Vagina (tissue), 2 donors: ENCODE measurements at places on chromosomes 5 and 9. TPM values are rescaled to one million over a fixed set of nuclear protein-coding genes. Genes with fewer than 3 reads are reported as not detected.

DNA sequence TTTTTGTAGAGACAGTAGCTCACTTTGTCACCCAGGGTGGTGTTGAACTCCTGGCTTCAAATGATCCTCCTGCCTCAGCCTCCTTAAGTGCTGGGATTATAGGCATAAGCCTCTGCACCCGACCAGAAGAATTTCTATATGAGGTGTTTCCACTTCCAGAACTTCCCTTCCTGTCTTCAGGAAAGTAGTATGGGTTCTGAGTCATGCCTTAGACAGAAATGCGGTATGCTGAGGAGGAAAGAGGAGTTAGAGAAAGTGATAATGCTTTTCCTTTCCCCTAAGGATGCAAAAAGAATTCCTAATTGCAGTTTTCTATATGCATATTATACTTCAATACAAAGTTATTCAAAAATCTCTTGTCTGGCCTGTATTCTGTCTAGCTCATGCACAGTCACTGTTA lies 16.4 kb upstream of the ADAMTSL1 start:
- peaks cover 16% of the 10 kb centered on the region for H3K4me1 ChIP-seq
- H3K36me3 ChIP-seq = no peaks in the 10 kb centered on the region
- H3K27ac ChIP-seq = no peak overlapping the region
- H3K27me3 ChIP-seq = no peaks in the 10 kb centered on the region

The PRDM9 gene
- total RNA-seq = not detected

DNA sequence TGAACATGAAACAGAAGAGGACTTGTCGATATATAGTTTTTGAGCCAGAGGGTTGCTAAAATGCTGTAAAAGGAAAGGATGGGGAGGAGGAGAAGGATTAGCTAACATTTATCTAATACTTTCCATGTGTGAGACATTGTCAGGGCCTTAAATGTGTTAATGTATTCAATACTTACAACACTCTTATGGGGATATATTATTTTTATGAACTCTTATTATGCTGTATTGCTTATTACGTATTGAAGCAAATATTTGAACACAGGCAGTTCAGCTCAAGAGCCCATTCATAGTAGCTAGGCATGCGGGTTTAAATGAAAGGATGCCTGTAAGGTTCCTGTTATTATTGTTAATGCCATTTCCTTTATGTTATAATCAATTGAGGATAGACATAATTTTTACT lies 391.5 kb downstream of the CCDC171 start:
- DNase-seq = no peak
- H3K36me3 ChIP-seq = no peaks in the 10 kb centered on the region
- H3K4me1 ChIP-seq = no peaks in the 10 kb centered on the region
- no peak overlapping the region for H3K27ac ChIP-seq

The SPATA24 gene
- total RNA-seq = 12.3 TPM

The STKLD1 gene
- not detected for total RNA-seq

DNA sequence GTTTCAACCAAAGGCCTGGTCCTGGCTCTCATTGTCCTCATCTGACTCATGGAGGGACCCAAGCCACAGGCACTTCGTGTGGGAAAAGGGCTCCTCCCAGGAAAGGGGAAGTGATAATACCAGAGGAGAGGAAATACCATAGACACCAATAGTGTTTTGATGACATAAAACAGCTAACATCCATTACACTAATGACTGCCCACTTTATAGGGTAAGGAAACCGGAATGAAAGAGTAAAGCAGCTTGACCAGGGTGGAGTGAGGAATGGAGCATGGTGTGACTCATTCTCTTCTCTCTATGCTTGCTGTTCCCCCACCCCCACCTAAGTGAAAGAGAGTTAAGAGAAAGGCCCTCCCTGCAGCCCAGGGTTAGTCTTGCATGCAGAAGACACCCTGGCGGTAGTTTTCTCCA lies 67.4 kb upstream of the HRH2 start:
- H3K36me3 ChIP-seq = no peaks in the 10 kb centered on the region
- H3K4me3 ChIP-seq = no peak overlapping the region
- DNase-seq = no peak
- H3K27me3 ChIP-seq = no peaks in the 10 kb centered on the region
- no peaks in the 10 kb centered on the region for H3K4me1 ChIP-seq

DNA sequence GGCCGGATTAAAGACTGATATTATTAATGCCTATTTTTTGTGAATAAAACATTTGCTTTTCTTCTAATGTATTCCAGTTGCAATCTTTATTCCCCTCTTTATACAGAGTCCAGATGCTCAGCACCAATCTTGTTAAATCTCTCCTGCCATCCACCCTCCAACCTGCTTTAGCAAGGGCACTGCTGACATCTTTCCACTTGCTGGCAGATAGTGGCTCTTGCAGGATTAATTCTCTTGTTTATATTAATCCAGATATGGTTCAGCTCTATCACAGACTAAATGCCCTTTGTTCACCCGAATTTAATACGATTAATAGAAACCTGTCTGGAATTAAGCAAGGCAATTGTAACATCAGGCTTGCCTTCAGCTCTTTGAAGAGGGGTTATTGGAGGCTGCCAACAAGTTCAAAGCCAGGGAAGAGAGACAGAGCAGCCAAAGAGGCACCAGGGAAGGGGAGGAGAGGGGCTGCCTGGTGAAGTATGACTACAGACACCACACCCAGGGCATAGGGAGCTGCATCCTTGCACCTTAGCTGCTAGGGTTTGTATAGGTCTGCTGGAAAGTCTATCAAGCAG lies 236.2 kb downstream of the SAXO1 start:
- no peak for DNase-seq
- H3K27ac ChIP-seq = no peak overlapping the region
- no peaks in the 10 kb centered on the region for H3K4me1 ChIP-seq
- H3K4me3 ChIP-seq = no peak overlapping the region
- H3K36me3 ChIP-seq = no peaks in the 10 kb centered on the region

The SPATA6L gene
- 3.9 TPM for total RNA-seq

DNA sequence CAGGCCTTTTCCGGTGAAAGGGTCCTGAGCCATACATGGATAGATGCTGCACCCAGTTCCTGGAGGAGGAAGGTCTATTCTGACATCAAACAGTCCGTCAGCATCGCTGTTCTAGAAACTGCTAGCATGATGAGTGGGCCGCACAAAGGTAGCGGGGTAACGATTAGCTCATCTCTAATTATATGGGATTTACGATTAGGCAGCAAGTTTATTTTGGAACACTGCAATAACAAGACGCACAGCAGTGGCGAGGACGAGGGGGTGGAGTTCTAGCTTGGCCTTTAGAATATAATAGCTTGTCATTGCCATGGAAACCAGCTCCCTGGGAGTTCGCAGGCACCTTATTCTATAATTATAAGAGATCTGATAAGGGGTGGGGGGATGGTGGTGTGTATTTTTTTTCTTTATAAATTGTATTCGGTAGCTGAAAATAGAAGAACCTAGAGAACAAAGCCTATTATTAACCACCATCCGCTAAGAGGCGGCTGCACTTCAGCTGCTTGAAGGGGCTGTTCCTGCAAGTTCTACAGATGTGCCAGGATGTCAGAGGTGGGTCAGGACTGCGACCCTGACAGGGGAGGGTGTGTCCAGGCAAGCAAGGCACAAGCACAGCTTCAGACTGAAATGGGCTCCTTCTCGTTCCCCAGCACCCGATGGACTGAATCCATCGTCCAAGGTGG lies 311.0 kb downstream of the AGTPBP1 start:
- no peak for DNase-seq
- H3K27me3 ChIP-seq = no peaks in the 10 kb centered on the region
- no peak overlapping the region for H3K27ac ChIP-seq
- H3K4me1 ChIP-seq = peaks cover 25% of the 10 kb centered on the region

GRCh38 chr9:108057421-108058134 lies 568.0 kb upstream of the KLF4 start:
- H3K36me3 ChIP-seq = no peaks in the 10 kb centered on the region
- H3K4me3 ChIP-seq = no peak overlapping the region
- no peak for DNase-seq

The SLC6A3 gene
- 0.49 TPM for total RNA-seq

The MRPS27 gene
- 44.9 TPM for total RNA-seq

- H3K27ac ChIP-seq = peak overlapping the region; percentile 52
- no peaks in the 10 kb centered on the region for H3K27me3 ChIP-seq
- peaks cover 10% of the 10 kb centered on the region for H3K4me1 ChIP-seq
Measured at GRCh38 chr5:67363963-67364362, 167.4 kb upstream of the CD180 start.

- no peak for DNase-seq
- peak within 1 kb of the TSS; percentile 71 for H3K27ac ChIP-seq
- peak within 1 kb of the TSS; percentile 97 for H3K4me3 ChIP-seq
- H3K4me1 ChIP-seq = peaks cover 30% of the 10 kb centered on the region
- H3K36me3 ChIP-seq = peaks cover 37% of the 10 kb centered on the region
Measured at GRCh38 chr5:177592010-177592834, at the start of gene TMED9. Gene TMED9 (plus strand): TSS chr5:177592203. CDS start chr5:177592215, 12 bp downstream.

- H3K36me3 ChIP-seq = no peaks in the 10 kb centered on the region
- H3K4me3 ChIP-seq = no peak overlapping the region
- no peak for DNase-seq
Measured at GRCh38 chr5:10886497-10886896, 125.5 kb upstream of the DAP start.

DNA sequence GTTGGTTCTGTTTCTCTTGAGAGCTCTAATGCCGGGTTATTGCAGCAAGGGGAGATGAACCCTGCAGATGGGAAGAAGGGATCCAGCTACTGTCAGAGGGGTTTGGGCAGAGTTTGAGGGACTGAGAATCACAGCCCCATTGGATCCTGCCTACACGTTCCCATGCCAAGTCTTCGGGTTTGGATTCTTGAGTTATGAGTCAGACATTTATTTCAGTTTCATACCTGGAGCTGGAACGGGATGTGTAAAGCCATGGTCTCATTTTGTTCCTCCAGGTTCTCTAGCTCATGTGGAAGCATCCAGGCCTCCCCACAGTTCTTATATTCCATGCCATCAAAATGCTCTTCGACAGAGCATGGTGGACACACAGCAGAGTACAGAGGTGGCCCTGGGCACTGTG lies 275.4 kb upstream of the IRX4 start:
- no peaks in the 10 kb centered on the region for H3K4me1 ChIP-seq
- DNase-seq = no peak
- no peaks in the 10 kb centered on the region for H3K36me3 ChIP-seq
- H3K27me3 ChIP-seq = no peaks in the 10 kb centered on the region
- no peak overlapping the region for H3K27ac ChIP-seq

- peaks cover 38% of the 10 kb centered on the region for H3K4me1 ChIP-seq
- H3K4me3 ChIP-seq = no peak overlapping the region
- DNase-seq = no peak
- no peak overlapping the region for H3K27ac ChIP-seq
- no peaks in the 10 kb centered on the region for H3K36me3 ChIP-seq
Measured at GRCh38 chr9:98881836-98882568, 61.7 kb upstream of the COL15A1 start.

The MEIKIN gene
- total RNA-seq = not detected

GRCh38 chr9:22124263-22125011 lies 115.3 kb upstream of the CDKN2B start:
- H3K27me3 ChIP-seq = no peaks in the 10 kb centered on the region
- no peak for DNase-seq
- no peak overlapping the region for H3K4me3 ChIP-seq

DNA sequence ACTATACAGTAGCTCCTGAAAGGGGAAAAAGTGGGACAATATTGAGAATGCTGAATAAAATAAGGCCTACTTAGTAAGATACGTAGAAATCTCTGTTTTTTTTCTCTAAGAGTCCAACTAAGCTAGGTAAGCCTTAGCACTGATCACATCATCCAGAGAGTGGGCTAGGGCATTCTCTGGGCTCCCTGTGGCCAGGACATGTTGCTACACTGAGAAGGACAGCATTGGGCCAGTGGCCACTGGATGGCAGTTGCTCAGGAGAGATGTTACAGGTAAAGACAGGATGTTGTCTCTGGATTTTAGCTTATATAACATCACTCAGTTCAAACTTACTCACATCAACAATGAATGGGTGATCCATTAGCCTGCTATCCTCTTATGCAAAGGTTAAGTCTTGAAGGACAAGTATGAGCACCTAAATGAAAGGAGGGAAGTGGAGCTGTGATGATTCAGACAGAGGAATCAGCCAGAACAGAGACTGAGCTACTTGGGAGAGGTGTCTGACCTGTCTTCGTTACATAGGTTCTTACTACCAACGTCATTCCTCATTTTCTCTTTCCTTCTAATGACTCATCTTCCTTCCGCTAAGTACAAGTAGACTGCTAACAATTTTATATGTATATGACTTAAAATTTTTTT lies 226.6 kb upstream of the ADCY2 start:
- H3K4me3 ChIP-seq = no peak overlapping the region
- no peaks in the 10 kb centered on the region for H3K36me3 ChIP-seq
- no peak for DNase-seq
- no peak overlapping the region for H3K27ac ChIP-seq
- H3K27me3 ChIP-seq = no peaks in the 10 kb centered on the region

GRCh38 chr5:139682016-139682975 lies 34.1 kb downstream of the CXXC5 start:
- peaks cover 20% of the 10 kb centered on the region for H3K4me1 ChIP-seq
- H3K27ac ChIP-seq = no peak overlapping the region
- DNase-seq = no peak
- H3K4me3 ChIP-seq = no peak overlapping the region
- peaks cover 14% of the 10 kb centered on the region for H3K36me3 ChIP-seq

DNA sequence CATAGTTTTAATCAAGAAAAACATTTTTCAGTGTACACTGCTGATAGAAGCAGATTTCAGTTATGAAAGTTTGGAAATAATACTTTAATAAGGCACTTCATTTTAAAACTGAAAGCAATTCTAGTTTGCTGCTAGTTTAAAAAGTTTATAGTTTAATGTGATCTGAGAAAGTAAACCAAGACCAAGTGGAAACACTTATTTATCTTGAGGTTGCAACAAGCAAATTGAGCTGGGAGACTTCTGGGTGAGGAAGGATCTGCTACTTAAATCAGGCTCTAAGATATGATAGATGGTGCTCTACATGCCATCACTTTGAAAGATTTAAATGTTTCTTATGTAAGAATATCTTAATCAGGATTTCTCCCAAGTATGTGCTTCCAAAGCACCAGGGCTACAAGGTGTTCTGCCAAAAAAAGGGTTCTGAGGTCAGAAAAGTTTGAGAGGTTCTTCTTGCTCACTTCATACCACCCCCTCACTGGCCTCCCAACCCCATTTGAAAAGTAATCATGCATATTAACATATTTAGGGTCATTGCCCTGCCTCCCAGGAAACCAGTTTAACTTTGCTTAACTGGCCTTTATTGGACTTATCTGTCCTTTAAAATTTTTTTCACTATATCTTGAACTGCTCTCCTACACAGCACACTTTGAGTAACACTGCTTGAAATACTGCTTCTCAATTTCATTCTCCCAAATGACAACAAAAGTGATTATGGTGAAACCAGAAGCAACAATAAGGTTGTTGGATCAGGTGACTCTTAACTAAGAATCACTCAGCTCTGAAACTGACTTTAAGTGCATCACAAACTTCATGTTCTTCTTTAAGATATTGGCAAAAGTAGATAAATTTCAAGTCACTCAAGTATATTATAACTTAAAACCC lies 15.5 kb downstream of the SLC44A1 start:
- H3K4me1 ChIP-seq = peaks cover 47% of the 10 kb centered on the region
- H3K36me3 ChIP-seq = no peaks in the 10 kb centered on the region
- no peaks in the 10 kb centered on the region for H3K27me3 ChIP-seq
- DNase-seq = no peak
- no peak overlapping the region for H3K4me3 ChIP-seq
- H3K27ac ChIP-seq = no peak overlapping the region

- H3K27ac ChIP-seq = no peak within 1 kb of the TSS
- DNase-seq = no peak
- H3K27me3 ChIP-seq = peaks cover 5% of the 10 kb centered on the region
- H3K4me1 ChIP-seq = peaks cover 47% of the 10 kb centered on the region
- no peaks in the 10 kb centered on the region for H3K36me3 ChIP-seq
Measured at GRCh38 chr9:132161743-132162184, at the start of gene NTNG2. Gene NTNG2 (plus strand): TSS chr9:132162058. CDS start chr9:132166832, 4,774 bp downstream.

GRCh38 chr9:86829496-86830046 lies 117.7 kb downstream of the GAS1 start:
- DNase-seq = no peak
- no peak overlapping the region for H3K4me3 ChIP-seq
- H3K27me3 ChIP-seq = no peaks in the 10 kb centered on the region
- no peaks in the 10 kb centered on the region for H3K36me3 ChIP-seq
- no peaks in the 10 kb centered on the region for H3K4me1 ChIP-seq
